ENCODE measurements at places on chromosomes 3 and 15.

DNA sequence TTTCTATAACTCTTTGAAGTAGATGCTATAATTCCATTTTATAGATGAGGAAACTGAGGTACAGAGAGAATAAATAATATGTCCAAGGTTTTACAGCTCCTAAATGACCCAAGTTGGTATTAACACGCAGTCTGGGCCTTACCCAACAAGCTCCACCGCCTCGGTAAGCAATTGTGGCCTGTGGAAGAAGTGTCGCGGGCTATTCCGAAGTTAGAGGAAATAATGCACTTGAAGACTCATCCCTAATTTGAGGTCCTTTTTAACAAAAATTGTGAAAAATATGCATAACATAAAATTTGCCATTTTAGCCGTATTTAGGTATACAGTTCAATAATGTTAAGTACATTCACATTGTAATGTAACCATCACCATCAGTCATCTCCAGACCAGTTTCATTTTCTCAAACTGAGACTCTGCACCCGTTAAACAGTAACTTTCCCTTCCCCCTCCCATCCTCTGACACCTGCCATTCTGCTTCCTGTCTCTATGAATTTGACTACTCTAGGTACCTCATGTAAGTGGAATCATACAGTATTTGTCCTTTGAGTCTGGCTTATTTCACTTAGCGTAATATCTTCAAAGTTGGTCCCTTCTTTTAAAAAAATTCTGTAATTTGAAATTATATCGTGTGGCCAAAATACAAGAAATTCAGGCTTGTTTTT is 18.2 kb downstream of the IDH3A start:
- no peaks in the 10 kb centered on the region for H3K4me1 ChIP-seq
- H3K27ac ChIP-seq, result no peak overlapping the region
- peaks cover 44% of the 10 kb centered on the region for H3K36me3 ChIP-seq
- H3K4me3 ChIP-seq, result no peak overlapping the region
- H3K27me3 ChIP-seq, result no peaks in the 10 kb centered on the region

DNA sequence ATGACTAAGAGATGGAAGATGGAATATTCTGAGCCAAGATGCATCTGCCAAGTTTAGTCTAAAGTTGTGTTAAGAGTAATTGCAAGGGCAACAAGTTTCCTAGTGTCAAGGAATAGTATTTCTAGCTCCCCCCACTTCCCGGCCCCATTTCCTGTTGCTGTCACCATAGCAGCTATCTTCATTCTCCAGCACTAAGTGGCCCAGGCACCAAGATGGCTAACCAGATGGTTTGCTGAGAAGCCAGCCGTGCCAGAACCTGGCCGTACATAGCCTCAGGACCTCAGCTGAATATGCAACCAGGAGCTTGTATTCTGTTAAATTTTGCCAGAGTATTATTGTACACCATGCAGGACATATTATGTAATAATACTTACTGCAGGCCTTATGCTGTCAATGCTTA is 108.8 kb upstream of the UMPS start:
- no peak for DNase-seq
- H3K4me3 ChIP-seq, result no peak overlapping the region
- H3K4me1 ChIP-seq, result no peaks in the 10 kb centered on the region
- no peaks in the 10 kb centered on the region for H3K27me3 ChIP-seq

- no peak overlapping the region for H3K4me3 ChIP-seq
- no peak overlapping the region for H3K27ac ChIP-seq
- no peak for DNase-seq
- peaks cover 2% of the 10 kb centered on the region for H3K27me3 ChIP-seq
- no peaks in the 10 kb centered on the region for H3K36me3 ChIP-seq
Observed at GRCh38 chr3:118272991-118273390, 761.7 kb downstream of the IGSF11 start.

GRCh38 chr15:63565536-63566186 is 31.5 kb upstream of the FBXL22 start:
- no peaks in the 10 kb centered on the region for H3K27me3 ChIP-seq
- no peak for DNase-seq
- H3K4me3 ChIP-seq, result no peak overlapping the region
- H3K4me1 ChIP-seq, result no peaks in the 10 kb centered on the region
- peaks cover 29% of the 10 kb centered on the region for H3K36me3 ChIP-seq

DNA sequence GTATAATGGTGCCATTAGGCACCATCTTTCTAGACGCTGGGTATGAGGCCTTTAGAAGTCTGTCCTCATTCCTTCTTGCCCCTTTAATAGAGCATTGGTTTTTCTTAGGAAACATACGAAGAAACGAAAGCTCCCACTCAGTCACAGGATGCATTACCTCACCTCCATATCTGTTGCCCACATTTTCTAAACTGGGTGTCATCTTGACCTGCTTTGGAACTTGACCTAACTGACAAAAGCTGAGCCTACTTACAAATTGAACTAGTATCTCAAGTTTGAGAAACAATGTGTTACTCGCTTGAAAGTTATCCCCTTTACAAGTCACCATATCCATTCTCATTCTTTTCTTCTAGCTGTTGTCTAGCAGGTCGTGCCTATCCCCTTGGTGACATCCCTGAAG is 102.7 kb downstream of the VPS8 start:
- no peaks in the 10 kb centered on the region for H3K4me1 ChIP-seq
- H3K27me3 ChIP-seq, result no peaks in the 10 kb centered on the region
- no peak overlapping the region for H3K4me3 ChIP-seq
- no peak overlapping the region for H3K27ac ChIP-seq
- H3K36me3 ChIP-seq, result peaks cover 31% of the 10 kb centered on the region
- no peak for DNase-seq

DNA sequence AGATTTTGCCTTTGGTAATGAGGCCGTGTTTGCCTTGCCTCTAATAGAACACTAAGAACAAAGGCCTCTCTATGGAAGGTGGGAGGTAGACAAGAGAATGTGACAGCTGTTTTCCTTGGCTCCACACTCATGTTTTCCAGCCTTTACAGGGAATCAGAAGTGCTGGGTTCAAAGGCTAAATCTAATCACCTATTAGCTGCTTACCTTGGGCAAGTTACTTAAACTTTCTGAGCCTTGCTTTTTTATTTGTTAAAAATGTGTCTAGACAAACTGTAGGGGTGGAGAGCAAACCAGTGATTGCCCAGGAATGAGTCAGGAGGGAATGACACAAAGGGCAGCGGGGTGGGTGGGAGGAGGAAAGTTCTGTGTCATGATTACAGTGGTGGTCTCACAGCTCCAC is 179.0 kb downstream of the P3H2 start:
- H3K27ac ChIP-seq, result no peak overlapping the region
- no peak overlapping the region for H3K4me3 ChIP-seq
- H3K27me3 ChIP-seq, result no peaks in the 10 kb centered on the region
- peaks cover 23% of the 10 kb centered on the region for H3K4me1 ChIP-seq

- peak overlapping the region; percentile 85 for H3K27ac ChIP-seq
- H3K36me3 ChIP-seq, result peaks cover 45% of the 10 kb centered on the region
- H3K4me3 ChIP-seq, result no peak overlapping the region
- DNase-seq, result no peak
- H3K27me3 ChIP-seq, result no peaks in the 10 kb centered on the region
Observed at GRCh38 chr15:92930054-92930621, 30.0 kb downstream of the CHD2 start.

- peak overlapping the region; percentile 72 for H3K27ac ChIP-seq
- no peak overlapping the region for H3K4me3 ChIP-seq
- no peak for DNase-seq
- peaks cover 2% of the 10 kb centered on the region for H3K36me3 ChIP-seq
Observed at GRCh38 chr3:66466606-66467270, 34.1 kb downstream of the LRIG1 start.

DNA sequence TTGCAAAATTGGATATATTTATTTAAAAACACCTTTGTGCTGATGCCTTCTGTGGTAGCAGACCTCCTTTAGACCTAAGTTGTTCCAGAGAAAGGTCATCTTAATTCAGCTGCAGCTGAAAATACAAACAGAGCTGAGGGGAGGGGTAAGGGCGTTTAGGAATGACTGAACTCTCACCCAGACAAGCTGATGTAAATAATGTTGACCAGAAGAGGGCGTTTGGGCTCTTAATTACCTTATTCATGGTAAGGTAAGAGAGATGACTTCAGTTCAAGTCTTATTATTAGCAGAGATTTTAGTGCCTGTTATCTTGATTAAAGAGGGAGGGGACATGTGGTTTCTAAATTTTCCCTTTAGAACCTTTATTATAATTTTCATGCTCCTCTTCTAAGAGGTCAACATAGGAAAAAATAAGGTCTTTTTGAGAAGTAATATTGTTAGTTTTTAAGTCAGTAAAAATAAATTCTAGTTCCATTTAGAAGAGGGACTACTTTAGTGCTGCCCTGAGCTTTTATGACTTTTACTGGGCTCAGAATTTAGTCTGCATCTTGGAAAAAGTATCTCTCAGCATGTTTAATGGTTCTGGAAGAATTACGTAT is 46.3 kb downstream of the GPR171 start:
- DNase-seq, result no peak
- H3K27me3 ChIP-seq, result no peaks in the 10 kb centered on the region
- peaks cover 2% of the 10 kb centered on the region for H3K36me3 ChIP-seq
- no peak overlapping the region for H3K27ac ChIP-seq
- H3K4me3 ChIP-seq, result no peak overlapping the region
